ENCODE measurements at places on chromosomes 4 and X.
A peak's percentile ranks its signal among the peaks of the same experiment; 100 is the strongest.

DNA sequence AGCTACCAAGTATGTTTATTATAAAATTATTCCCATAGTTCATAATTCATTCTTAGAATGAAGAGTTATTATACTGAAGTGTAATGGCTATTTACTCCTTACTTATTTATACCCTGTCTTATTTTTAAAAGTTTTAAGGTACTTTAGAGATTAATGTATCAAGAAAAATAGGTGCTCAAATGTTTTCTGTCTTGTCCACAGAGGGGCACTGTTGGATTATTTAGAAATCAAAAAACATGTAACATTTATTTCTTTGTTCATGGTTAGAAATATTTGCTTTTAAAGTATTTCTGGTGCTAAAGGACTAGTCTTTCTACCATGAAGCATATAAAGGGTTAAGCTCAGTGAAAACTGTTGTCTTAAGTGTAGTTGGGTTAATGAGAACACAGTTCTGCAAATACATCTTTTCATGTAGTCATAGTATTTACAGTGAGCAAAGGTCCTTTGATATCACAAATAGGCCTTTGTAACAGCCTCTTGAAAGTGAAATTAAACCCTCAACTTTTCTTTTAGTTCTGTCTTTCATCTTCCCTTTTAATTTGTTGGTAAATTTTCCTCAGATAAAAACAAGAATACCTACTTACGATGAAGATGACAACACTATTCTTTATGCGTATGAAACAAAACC, 7.7 kb downstream of the SCML1 start:
- no peak overlapping the region for H3K27ac ChIP-seq
- H3K4me3 ChIP-seq = no peak overlapping the region
- DNase-seq = no peak
- peaks cover 2% of the 10 kb centered on the region for H3K27me3 ChIP-seq

DNA sequence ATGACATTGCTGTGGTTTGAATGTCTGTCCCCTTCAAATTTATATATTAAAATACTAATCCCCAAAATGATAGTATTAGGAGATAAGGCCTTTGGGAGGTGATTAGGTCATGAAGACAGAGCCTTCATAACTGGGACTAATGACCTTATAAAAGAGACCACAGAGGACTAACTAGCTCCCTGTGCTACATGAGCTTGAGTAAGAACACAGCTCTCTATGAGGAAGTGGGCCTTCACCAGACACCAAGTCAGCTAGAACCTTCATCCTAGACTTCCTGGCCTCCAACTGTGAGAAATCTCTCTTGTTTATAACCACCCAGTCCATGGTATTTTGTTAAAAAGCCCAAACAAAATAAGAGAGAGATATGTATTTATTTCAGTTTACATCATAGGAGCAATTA, 242.2 kb upstream of the CTSO start:
- H3K36me3 ChIP-seq = no peaks in the 10 kb centered on the region
- no peak for DNase-seq
- H3K27ac ChIP-seq = no peak overlapping the region
- H3K4me1 ChIP-seq = no peaks in the 10 kb centered on the region
- no peaks in the 10 kb centered on the region for H3K27me3 ChIP-seq

DNA sequence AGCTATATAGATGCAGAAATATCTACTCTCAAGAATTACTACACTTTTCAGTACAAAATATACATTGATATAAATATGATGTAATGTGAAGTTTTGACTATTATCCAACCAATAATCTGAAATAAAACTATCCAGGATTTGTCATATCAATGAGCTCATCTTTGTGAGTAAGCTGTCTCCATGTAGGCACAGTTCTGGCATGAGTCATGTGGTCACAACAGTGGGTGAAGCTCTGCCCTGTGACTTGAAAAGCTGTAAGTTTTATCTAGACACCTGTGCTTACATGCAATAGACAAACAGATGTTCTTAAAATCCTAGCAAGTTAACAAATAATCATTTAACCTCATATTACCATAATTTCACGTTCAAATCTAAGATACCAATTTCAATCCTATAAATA, 192.7 kb downstream of the GABRG1 start:
- H3K36me3 ChIP-seq = no peaks in the 10 kb centered on the region
- H3K27me3 ChIP-seq = no peaks in the 10 kb centered on the region
- DNase-seq = no peak
- H3K27ac ChIP-seq = no peak overlapping the region

DNA sequence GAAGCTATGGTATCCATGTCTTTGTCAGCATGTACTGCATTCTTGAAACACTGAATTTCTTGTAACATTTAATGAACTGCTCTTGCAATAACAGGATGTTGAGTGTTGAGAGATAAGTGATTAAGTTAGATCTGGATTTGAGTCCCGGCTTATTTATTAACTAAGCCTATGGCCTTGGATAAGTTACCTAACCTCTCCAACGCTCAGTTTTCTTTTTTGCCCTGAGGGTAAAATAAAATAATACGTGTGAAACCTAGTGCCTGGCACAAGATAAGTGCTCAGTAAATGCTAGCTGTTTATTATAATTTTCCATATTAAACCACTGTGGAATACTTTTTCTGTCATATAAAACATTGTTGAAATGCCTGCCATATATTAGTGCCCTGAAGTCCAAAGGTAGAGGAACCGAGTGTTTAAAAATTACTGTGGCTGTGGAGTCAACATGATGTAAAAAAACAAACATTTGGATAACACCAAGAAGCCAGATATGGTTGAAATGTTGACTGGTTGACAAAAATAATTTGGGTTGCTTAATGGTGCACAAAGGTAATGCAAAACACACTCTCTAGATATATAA, 58.6 kb upstream of the ALB start:
- H3K27ac ChIP-seq = no peak overlapping the region
- H3K27me3 ChIP-seq = no peaks in the 10 kb centered on the region
- no peak overlapping the region for H3K4me3 ChIP-seq
- DNase-seq = no peak
- no peaks in the 10 kb centered on the region for H3K36me3 ChIP-seq

DNA sequence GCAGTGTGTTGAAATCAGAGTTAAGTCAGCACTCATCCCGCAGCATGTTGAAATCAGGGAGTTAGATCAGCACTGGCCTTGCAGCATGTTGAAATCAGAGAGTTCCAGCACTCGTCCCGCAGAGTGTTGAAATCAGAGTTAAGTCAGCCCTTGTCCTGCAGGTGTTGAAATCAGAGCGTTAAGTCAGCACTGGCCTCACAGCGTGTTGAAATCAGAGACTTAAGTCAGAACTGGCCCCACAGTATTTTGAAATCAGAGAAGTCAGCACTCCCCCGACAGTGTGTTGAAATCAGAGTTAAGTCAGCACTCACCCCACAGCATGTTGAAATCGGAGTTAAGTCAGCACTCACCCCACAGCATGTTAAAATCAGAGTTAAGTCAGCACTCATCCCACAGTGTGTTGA, 10.9 kb upstream of the UVSSA start:
- peak overlapping the region; percentile 61 for H3K27ac ChIP-seq
- H3K4me1 ChIP-seq = peaks cover 43% of the 10 kb centered on the region
- no peak for DNase-seq
- peaks cover 61% of the 10 kb centered on the region for H3K36me3 ChIP-seq
- H3K27me3 ChIP-seq = no peaks in the 10 kb centered on the region

- no peak overlapping the region for H3K4me3 ChIP-seq
- H3K4me1 ChIP-seq = peaks cover 11% of the 10 kb centered on the region
- no peak for DNase-seq
- peaks cover 6% of the 10 kb centered on the region for H3K27me3 ChIP-seq
- no peak overlapping the region for H3K27ac ChIP-seq
These were observed 164.2 kb downstream of the CBR4 start for GRCh38 chr4:168845897-168846296.
